ENCODE measurements at places on chromosomes 5 and 9.

GRCh38 chr5:95723632-95724369 is 7.3 kb upstream of the RHOBTB3 start:
- no peak for DNase-seq

DNA sequence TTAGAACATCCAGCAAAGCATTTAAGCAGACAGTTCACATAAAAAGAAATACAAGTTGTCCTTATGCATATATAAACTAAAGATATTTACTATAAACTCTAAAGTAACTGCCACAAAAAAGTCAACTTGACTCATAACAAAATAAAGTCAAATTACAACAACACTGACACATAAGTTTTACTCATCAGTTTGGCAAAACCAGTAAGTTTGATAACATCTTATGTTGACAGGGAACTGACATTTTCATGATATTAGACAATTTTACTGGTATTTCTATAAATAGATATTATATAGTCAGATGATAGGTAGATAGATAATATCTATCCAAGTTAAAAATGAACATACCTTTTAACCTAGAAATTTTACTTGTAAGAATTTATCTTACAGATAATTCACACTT is 9.9 kb upstream of the TSLP start:
- no peak for DNase-seq

DNA sequence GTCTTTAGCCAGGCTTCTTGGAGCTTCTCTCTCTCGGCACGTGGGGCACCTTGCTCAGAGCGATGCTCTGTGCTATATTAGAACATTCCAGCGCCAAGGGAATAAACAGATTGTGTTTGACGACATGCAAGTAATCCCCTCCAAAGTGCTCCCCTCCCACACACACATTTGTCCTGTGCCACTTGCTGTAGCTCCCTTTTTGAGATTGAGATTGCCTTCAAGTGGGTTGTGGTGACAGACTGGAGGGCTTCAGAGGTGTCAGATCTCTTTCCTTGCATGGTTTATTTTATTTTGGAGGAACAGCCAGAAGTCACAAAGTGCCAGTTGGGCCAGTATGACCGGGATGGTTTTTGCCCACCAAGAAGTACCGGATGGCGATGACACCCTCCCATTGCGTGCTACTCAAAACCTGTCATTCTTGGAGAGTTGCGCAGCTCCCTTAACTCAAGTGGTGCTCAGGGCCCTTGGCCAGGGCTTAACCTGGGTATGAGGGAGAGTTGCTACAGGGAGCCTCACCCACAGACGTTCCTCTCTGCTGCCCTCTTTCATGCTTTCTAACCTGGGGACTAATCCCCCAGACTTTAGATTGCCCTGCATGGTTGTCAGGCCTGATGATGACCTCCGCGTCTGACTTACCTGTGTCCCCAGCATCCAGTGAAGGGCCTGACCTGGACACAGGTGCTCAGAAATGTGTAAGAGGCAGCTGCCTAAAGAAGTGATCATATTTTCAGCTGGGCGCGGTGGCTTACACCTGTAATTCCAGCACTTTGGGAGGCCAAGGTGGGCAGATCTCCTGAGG is 18.8 kb upstream of the RPL26L1 start:
- DNase-seq: no peak

DNA sequence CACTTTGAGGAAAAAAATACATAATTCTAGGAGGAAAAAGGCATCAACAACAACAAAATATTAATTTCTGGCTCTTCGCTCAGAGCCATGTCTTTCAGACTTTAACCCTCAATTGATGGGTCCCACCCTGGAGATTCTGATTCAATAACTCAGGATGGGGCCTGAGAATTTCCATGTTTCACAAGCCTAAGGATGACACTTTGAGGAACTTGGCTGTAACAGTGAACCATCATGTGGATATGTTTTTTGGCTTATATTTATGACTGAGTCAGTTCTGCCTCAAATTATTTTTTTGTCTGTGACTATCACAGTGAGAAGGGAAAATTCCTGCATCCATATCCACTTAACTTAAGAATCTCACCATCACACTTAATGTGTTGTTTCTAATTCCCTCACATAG is 504.6 kb downstream of the RASEF start:
- DNase-seq: no peak

GRCh38 chr5:110441035-110441434 is 285.4 kb downstream of the TMEM232 start:
- no peak for DNase-seq

GRCh38 chr5:169125571-169125970 is 175.4 kb downstream of the SLIT3 start:
- no peak for DNase-seq

DNA sequence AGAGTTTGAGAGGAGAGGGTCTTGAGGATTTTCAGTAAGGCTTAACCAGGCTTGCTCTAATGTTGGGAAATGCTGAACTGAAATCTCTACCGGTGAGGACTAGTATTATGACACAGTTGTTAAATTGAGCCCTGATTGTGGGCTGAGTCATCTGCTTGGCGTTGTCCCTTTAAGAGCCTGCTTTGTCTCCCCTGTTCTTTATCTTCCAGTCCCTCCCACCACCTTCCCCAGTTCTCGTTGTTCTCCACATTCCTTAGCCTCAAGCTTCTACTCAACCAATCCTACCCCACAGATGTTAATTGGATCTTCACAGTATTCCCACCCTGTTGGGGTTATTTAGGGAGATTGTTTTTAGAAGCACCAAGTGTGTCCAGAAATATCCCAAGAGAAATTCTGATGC is 57.6 kb downstream of the ANKRD55 start:
- DNase-seq: no peak

DNA sequence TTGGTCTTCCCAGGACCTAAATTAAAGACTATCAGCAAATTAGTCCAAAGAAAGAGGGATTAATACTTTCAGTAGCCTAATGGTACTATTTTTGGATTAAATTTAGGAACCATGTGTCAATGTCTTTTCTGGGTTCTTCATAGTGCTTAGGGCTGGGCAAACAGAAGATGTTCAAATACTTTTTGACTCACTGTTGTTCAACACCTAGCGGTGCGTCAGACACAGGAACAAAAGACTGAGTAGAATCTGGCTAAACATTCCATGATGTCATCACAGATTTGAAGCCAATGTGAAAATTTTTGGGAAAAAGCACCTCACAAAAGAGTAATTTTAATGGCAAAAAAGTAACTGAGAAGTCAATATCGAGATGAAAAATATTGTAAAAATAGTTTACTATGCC is 544.4 kb downstream of the EFNA5 start:
- DNase-seq: no peak

- no peak for DNase-seq
Measured at GRCh38 chr9:34562135-34562745, 27.3 kb downstream of the CNTFR start.

DNA sequence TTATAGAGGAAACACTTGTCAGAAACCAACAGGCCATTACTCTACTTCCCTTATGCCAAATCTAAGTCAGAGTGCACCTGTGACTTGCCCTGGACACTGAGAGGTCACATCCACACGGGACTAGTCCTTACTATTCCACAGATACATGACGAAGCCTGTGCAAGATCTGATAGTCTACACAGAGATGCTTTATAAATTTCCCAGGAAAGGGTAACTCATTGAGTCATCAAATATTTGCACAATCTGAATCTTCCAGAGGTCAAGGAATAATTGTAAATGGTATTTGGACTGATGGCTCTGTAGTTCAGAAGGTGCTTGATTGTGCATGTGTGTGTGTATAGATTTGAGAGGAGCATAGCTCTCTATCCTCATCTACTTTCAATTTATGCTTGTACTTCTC is 55.2 kb upstream of the JAK2 start:
- no peak for DNase-seq

- DNase-seq: no peak
Measured at GRCh38 chr9:68963416-68963815, 50.5 kb downstream of the PRKACG start.

DNA sequence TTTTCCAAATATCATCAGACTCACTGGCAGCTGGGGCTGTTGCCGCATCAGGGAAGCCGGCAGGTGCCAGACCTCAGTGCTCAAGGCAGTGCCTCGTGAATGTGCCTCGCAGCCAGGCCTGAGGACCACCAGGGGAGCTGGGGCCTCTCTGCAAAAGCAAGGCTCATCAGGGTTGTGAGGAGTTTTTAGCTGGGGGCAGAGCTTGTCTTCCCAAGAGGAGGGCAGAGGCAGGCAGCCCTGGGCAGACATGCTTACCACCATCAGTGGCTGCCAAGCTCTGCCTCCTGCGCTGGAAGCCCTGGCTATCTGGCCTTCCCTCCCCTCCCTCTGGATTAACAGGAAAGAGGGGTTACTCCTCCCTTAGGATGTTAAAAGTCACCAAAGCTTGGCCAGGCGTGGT is 8.8 kb upstream of the TBC1D9B start:
- DNase-seq: no peak

GRCh38 chr5:43415935-43416802 is 4.0 kb upstream of the CCL28 start:
- DNase-seq: no peak

DNA sequence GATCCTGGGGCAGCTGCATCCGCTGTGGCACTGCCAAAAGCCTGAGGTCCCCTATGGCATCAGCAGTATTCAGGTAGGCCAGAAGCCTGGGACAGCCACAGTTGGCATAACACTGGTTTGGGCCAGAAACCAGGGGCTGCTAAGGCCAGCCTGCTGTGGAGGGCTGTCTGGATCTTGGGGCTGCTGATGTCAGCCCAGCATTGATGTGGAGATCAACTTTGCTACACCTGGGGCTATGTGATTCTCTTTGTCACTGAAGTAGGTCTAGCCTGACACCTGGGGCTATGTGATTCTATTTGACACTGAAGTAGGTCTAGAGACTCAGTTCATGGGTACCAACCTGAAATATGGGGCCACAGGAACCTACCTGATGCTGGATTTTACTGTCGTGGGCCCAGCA is 411.5 kb downstream of the RASEF start:
- DNase-seq: no peak

DNA sequence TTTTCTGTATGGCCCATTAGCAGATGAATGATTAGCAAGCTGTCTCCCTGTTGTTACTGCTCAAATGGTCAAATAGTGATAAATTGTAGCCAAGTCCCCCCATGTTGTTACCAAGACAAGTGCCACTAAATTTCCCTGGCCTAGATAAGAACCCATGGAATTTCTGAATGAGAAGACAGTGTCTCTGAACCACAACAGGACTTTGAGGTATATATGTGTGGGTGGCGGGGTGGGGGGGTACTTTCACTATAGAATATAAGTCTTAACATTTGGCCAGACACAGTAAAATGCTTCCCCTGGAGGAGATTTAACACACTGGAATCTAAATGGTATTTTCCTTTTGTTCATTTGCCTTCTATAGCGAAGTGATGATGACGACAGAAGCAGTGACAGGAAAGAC is 28.7 kb downstream of the XPA start:
- DNase-seq: no peak

DNA sequence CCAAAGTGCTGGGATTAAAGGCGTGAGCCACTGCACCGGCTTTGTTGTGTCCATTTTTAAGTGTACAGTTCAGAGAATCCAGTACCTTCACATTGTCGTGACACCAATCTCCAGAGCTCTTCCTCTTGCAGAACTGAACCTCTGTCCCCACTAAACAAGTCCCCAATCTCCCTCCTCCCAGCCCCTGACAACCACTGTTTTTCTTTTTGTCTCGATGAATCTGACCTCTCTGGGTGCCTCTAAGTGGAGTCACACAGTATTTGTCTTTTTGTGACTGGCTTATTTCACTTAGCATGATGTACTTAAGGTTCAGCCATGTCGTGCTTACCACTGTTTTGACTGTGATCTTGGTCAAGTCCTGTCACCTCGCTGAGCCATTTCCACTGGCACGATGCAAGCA is 1.6 kb downstream of the WDR38 start:
- DNase-seq: no peak

DNA sequence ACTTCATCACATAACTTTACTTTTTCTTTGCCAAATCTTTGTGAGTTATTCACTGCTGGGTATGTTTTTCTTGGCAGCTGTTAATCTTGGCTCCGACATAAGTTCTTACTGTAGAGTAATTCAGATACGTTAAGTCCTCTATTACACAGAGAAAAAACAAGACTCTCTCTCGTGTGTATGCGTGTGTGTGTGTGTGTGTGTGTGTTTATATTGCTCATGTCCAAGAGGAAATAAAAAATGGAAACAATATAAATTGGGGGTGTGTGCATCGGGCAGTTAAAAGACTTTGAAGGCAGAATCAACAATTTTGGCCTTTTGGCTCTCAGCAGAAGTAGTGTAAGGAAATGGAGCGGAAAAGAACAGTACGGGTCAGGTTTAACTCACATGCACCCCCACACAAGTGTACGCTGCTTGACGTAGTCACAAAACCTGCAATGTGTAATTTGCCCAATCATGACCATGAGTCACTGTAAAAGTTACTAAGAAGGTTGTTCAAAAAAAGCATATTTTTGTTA is 67.2 kb upstream of the IFNE start:
- DNase-seq: no peak

GRCh38 chr5:95284572-95285408 is at the start of gene MCTP1:
TSS of gene MCTP1 (minus strand) at chr5:95285094.
- DNase-seq: no peak

- DNase-seq: no peak
Measured at GRCh38 chr9:124869466-124869985, 7.6 kb downstream of the ARPC5L start.

- DNase-seq: no peak
Measured at GRCh38 chr9:88017096-88017495, 42.8 kb upstream of the CDK20 start.

GRCh38 chr5:31393126-31393525 is 138.8 kb downstream of the DROSHA start:
- DNase-seq: no peak

DNA sequence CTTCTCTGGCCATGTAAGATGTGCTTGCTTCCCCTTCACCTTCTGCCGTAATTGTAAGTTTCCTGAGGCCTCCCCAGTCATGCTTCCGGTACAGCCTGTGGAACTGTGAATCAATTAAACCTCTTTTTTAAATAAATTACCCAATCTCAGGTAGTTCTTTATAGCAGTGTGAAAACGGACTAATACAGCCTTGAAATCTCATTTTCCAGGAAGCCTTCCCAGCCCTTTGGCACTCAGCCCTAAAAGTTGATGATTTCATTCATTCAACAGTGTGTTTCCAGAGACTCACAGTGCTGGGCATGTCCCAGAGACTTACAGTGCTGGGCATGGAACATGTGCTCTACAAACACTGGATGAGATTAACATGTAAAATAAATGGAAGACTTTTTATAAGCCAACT is 135.8 kb downstream of the DCP2 start:
- no peak for DNase-seq

DNA sequence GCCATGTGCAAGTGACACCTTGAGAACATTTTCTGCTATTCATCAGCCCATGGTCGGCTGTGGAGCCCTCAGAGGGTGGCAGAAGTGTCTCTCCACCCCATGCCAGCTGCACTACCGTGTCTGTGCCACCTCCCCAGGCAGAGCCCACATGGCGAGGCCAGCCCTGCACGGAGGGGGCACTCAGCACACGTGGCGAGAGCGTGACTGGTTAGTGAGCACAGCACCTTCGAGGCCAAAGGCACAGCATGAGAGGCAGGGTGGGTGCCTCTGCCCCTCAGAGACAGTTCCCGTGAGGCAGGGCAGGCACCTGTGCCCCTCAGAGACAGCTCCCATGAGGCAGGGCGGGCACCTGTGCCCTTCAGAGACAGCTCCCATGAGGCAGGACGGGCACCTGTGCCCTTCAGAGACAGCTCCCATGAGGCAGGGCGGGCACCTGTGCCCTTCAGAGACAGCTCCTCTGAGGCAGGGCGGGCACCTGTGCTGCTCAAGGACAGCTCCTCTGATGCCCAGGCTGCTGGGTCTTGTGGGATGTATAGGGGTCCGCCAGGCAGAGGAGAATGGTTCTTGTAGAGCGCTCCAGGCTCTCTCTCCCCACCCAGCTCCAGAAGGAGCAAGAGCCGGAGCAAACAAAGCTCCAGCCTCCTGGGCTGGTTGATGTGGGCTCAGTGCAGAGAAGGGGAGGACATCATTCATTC is 179.8 kb upstream of the PPP1R26 start:
- DNase-seq: no peak

GRCh38 chr5:40578501-40579451 is 100.9 kb upstream of the PTGER4 start:
- no peak for DNase-seq
